ENCODE measurements at places on chromosomes 7 and 10.

- DNase-seq = no peak
These were observed 210.3 kb downstream of the GPAM start for GRCh38 chr10:111973306-111973705.

DNA sequence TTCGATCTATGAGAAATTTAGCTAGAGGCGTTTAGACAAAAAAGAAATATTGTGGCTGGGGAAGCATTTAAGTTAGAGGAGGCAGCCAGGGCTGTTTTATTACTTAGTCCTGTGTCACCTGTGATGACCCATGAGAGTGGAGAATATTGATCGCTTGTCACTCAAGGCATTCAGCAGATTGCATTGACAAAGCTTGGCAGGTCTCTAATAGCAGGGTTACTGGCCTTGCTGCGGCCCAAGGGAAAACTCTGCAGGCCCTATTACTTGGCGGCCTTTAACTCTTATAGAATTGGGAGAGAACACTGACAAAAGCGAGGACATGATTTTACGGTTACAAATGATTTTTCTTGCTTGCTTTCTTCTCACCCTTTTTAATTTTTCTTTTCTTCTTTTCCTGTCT lies 473.5 kb downstream of the AUTS2 start:
- no peak for DNase-seq

DNA sequence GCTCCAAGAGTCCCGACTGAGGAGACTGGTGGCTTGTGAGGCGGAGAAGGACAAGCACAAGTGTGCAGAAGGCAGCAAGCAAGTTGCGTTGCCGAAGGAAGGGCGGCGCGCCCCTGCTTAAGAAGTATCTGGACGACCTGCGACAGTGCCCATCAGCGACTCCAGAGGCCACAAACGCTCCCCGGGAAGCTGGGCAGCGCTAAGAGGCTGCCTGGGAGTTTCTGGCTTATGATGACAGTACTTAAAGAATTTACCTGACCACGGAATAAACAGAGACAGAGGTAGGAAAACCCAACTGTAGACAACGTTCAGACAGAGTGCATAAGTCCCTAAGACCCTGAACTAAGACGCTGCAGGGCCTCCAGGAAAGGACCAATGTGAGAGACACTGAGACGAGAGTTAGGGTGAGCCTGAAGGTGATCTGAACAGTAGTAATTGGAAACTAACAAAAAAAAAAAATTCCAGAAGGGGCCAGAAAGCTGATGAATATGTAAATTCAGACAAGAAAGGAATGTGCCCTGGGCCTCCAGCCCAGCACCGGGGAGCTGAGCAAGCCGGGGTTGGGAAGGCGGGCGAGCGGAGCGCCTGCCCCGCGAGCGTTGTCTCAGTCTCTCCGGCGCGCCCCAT lies 1.0 kb downstream of the OSBPL3 start:
- DNase-seq = no peak

DNA sequence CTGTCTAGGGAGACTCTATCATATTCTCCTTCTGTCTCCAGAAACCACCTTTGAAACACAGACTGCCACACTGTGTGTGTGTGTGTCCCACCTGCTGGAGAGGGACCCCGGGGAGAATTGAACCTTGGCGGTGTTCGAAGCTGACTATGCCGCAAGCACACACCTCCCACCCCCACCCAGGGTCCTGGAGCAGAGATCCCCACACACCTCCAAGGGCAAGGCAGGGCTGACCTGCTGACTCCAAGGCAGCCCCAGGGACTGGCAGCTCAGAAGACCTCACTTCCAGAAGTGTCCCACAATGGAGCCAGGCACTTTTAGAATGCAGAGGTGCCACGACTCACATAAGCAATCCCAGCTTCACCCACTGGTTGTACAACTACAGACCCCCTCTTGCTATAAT lies 13.1 kb downstream of the DRGX start:
- no peak for DNase-seq

GRCh38 chr7:129599174-129599573 lies 12.3 kb upstream of the NRF1 start:
- no peak for DNase-seq

DNA sequence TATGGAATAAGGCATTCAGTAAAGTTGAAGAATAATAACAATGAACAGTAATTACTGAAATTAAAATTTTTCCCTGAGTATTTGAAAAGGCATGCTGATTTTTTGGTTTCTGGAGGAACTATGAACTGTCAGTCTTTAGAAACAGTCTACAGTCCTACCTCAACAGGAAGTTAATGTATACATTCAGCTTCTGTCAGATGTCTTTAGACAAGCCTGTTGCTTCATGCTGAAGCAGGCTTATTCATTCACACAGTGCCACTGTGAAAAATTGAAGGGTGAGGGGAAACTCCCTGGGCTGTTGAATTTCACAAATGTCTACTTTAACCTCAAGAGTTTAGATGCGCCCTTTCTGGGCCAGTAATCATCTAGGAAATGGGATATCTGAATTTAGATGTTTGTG lies 3.5 kb downstream of the NRF1 start:
- no peak for DNase-seq

GRCh38 chr7:103297837-103298179 lies 573 bp downstream of the PMPCB start:
- no peak for DNase-seq

- no peak for DNase-seq
These were observed 12.0 kb upstream of the GSAP start for GRCh38 chr7:77427996-77428603.

DNA sequence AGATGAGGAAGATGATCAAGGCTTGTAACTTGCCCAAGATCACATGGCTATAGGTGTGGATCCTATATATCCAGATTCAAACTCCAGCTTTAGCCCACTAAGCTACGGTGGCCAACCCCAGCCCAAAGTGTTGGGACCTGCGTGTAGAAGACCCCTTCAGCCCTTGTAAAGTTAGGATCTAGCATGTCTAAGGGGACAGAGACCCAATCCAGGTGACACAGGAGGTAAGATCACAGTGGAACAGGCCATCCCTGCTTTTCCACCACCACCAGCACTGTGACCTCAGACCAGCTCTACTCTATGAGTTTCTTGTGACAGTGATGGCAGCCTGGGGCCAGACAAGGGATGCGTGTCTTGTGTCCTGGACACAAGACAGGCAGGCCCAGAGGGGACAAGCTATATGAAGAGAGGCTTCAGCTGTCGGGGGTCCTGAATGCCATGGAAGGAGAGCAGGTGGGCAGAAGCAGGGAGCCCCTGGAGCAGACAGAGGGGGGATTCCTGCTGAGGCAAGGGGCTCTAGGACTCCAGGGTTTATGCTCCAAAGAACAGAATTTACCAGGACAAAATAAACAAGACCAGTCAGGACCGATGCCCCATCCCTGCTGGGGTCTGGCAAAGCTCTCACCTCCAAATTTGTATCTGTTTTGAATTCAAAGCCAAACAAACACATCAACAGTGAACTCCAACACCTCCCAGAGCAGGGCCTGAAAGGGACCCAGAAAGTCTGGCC lies 10.4 kb downstream of the GPRIN2 start:
- DNase-seq = peak; percentile 57

DNA sequence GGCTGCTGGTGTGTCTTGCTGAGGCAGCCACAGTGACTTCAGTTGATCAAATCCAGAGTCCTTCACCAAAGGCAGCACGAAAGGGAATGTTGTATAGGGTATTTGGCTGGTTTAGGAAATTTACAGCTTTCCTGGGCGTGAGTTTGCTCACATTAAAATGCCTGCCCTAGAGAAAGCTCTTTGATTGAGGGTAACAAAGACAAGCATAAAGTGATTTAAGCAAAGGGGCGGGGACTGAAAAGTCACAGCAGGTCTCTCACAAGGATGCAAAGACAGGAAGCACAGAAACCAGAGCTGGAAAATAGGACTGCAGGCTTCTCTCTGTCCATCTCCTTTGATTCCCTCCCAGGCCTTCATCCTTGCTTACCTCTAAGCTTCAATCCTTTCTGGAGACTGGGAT lies 139.2 kb downstream of the ELMO1 start:
- DNase-seq = no peak

DNA sequence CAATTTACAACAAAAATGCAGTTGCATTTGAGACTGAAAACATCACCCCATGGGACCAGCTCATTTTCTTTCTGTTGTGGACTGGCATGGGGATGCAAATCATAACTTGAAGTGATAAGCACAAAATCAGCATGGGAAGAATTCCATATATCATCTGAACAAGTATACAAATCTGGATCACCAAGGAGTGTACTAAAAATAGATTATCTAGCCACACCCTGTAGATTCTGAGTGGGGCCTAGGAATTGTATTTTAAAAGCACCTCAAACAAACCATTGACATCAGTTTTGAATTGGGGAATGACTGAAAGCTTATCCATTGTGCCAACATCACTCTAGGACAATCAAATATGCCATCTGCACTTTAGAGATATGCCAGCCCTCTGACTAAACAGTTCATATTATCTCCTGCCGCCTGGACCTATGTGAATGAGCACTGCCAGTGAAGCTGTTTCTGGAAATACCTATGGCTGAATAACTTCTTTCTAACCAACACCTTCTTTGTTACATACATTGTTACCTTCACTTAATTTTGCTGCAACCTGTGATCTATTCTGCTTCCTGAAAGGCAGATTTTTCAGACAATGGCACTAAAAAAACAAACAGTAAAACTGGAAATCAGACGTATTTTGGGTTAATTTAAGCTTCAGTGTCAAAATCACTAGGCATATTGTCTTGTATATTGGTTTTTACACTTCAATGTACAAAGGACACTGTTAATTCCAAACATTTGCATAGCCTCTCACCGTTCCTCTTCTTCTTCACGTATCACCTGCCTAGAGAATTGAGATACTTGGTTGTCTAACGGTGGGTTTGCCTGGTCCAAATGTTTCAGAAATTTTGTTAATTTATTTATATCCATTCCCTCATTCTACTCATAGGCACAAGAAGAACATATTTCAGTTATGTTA lies 42.4 kb upstream of the HGF start:
- DNase-seq = no peak

DNA sequence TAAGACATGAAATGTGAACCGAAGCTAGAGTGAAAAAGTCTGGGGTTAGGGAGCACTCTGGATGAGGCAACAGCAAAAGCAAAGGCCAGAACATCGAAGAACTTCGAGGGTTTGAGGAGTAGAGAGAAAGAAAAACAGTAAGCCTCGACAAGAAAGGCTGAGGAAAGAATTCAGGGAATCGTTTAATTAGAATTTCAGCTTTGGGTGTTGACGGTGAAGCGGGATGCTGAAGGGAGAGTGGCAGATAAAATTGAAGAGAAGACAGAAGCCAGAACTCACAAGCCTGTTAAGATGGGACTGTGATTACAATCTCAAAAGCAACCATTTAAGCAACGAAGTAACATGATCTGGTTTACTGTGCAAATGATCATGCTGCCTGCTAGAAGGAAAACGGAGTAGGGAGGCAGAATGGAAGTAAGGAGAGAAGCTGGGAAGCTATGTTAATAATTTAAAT lies 2.1 kb downstream of the TRDMT1 start:
- DNase-seq = no peak

- no peak for DNase-seq
These were observed 69.0 kb upstream of the RSBN1L start for GRCh38 chr7:77627309-77627676.

- DNase-seq = no peak
These were observed 149.5 kb upstream of the PHF14 start for GRCh38 chr7:10824154-10824553.

GRCh38 chr7:159042581-159043101 lies 102.0 kb downstream of the VIPR2 start:
- DNase-seq = no peak

- no peak for DNase-seq
These were observed 97.6 kb downstream of the DYNC2I1 start for GRCh38 chr7:158953912-158954311.

GRCh38 chr7:144720710-144721109 lies 115.1 kb downstream of the TPK1 start:
- DNase-seq = no peak

DNA sequence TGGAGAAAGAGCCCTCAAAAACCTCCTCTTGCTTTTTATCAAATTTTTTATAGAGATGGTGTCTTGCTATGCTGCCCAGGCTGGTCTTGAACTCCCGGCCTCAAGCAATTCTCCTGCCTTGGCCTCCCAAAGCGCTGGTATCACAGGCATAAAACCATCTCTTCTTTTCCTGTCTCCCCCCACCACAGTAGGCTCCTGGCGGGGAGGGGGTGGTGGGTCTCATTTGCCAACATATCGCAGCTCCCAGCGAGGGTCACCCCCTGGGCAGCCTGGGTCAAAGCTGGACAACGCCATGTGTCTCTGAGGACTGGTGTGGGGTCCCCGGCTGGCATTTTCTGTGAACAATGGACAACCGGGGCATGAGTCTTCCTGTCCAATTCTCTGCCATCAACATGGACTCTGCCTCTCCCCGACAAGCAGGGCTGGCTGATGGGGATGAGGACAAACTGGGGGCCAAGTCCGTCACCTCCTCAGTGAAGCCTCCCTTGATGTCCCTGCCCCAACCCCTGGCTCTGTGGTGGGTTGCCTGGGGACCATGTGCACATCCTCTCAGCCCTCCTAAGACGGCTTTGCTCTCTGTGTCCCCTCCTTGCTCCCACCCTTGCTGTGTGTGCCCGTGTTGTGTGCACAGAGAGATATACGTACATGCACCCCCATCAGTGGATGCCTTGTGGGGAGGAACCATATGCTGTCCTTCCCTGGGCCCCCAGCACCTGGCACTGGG lies 86.4 kb upstream of the GNA12 start:
- DNase-seq = peak; percentile 31

- DNase-seq = no peak
These were observed 33.6 kb upstream of the KMT2E start for GRCh38 chr7:104980440-104980839.

Measured in sciatic nerve (tissue), 2 donors.